ENCODE measurements at places on chromosomes 5 and 9. TPM values are rescaled to one million over a fixed set of nuclear protein-coding genes. Genes with fewer than 3 reads are reported as not detected.

The TNFSF15 gene
- total RNA-seq: 0.98 TPM

The IGIP gene
- total RNA-seq: 1.5 TPM

The FBN2 gene
- total RNA-seq: not detected

The TMEM141 gene
- total RNA-seq: 230 TPM

The PLPPR1 gene
- total RNA-seq: not detected

The TAF1L gene
- not detected for total RNA-seq

The VCAN gene
- total RNA-seq: 132 TPM

DNA sequence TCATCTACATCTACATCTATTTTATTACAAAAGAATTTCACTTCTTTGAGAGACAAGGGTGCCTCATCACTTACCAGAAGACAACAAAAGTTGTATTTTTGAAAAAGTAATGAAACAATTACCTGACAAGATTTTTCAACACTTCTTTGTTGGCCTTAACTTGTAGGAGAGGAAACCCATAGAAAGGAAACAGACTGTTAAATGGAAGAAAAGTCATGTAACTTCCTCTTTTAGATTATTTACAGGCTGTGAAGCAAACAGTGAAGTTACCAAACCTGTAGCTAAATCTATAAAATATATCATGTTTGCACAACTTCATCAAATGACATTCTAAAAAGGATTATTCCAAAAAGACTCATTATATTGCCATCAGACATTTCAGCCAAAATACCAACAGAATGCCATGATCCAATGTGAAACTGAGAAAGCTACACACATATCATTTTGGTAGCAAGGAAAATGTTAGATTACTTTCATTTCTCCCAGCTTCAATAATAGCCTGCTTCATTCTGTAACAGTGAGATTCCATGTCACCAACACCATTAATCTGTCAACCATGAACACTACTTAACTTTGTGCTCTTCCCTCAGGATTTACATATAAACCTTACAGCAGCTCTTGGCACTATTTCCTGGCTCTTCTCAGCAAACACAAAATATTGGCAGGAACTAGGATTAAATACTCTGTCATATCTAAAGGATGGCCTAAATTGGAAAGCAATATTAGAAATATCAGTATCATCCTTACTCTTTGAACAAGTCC, 122.5 kb downstream of the MCTP1 start:
- no peak for DNase-seq

GRCh38 chr5:127944125-127944524, 139.4 kb upstream of the SLC12A2 start:
- no peak for DNase-seq

- DNase-seq: no peak
These were observed 14.3 kb downstream of the TMEM161B start for GRCh38 chr5:88254320-88254719.

GRCh38 chr9:86349271-86349670, 4.9 kb downstream of the TUT7 start:
- DNase-seq: no peak
